Activated T-helper 1 cell treated with anti-CD3 and anti-CD28 coated beads, Interleukin-2, amount 50 U/mL, for 16 hours (primary cell): ENCODE measurements at places on chromosomes 7 and 10.

GRCh38 chr7:37234928-37235327 lies 213.7 kb downstream of the ELMO1 start:
- no peak for DNase-seq

DNA sequence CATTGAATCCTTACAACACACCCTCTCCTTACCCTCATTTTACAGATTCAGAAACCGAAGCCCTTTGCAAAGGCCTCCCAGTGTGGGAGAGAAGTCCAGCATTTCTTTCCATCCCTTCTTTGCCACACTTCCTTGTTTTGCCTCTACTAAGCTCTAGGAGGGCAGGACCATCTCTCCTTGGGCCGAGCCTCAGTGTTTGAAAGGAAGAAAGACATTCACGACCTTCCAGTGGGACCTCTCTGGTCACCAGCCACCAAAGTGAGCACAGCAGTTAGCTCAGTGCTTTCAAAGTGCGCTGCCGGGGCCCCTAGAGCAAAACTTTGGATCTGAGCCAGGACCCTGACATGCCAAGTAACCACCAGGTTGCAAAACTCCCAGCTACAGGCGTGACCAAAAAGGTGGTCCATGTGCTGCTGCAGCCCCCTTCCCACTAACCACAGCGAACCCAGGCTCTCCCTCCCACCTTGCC lies 12.4 kb downstream of the CTBP2 start:
- DNase-seq, result no peak

DNA sequence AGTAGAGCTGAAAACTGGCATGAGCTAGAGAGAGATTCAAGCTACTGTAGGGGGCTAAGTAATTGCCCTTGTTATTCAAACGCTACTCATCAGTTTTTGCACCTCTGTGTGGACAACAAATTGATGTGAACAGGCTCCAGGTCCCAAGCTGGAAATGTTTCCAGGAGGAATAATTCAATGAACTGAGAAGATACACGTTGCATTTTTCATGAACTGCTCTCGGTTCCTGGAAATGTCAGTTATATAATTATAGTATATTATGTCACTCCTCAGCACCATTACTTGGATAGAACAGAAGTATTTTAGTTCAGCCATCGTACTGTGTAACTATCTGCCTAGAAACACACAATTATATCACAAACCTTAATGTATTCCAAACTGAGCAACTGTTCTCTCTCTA lies 65.9 kb upstream of the A1CF start:
- no peak for DNase-seq

DNA sequence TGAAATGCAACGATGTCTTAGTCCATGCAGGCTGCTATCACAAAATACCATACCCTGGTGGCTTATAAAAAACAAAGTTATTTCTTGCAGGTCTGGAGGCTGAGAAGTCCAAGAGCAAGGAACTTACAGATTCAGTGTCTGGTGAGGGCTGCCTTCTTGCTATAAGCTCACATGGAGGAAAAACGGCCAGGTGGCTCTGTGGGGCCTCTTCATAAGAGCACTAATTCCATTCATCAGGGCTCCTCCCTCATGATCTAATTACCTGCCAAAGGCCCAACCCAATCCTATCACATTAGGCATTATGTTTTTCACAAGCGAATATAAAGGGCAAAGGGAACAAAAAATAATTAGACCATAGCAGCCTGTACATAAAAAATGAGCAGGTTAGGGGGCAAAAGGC lies 35.4 kb downstream of the PAPSS2 start:
- DNase-seq, result no peak

- no peak for DNase-seq
Observed at GRCh38 chr10:61140765-61141392, 196.9 kb upstream of the RHOBTB1 start.

DNA sequence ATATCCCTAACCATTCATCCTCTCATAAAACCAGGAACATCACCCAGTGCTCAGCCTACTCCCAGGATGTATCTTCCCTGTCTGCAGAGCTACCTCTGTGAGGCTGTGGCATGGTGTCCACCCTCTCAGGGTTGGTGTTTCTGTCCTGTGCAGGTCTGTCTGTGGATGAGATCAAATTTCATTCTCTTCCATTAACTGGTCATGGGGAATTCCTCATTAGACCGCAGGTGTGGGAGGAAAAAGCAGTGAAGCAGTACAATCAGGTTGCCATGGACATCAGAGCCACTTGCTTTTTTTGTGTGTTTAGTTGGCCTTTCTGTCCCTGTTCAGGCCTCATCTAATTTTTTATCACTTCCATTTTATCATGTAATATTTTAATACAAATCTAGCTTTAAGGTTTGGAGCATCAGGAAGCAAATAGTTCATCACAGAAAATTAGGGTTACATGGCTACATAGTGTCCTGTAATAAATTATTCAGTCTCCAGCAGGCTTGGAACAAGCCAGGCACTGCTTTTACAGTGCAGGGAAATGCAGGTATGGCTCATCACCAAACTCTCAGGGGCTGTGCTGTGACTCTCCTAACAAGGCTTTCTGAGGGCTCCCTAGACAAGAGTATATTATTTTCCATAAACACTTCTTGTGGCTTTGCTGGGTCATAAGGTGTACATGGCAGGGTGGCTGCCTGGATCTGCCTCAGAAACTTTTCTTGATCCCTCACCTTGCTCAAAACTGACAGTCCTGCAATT lies 594.9 kb upstream of the IGFBP3 start:
- no peak for DNase-seq

GRCh38 chr7:91656541-91657482 lies 223.7 kb downstream of the MTERF1 start:
- DNase-seq, result no peak

DNA sequence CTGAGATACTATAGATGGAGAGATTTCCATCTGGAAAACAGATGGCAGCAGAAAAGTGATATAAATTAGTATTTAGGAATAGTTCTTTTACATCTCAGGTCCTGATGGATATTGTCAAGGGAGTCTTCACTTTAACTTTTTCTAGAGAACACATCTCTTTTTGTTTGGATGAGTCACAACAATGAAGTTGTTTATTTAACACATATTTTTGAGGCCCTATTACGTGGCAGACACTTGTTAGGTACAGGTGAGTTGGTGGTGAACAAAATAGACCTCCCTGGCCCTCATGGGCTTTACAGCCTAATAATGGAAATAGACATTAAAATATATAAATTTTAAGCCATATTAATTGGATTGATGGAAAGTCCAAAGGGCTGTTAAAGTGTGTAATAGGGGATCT lies 168.3 kb downstream of the VTI1A start:
- DNase-seq, result no peak

DNA sequence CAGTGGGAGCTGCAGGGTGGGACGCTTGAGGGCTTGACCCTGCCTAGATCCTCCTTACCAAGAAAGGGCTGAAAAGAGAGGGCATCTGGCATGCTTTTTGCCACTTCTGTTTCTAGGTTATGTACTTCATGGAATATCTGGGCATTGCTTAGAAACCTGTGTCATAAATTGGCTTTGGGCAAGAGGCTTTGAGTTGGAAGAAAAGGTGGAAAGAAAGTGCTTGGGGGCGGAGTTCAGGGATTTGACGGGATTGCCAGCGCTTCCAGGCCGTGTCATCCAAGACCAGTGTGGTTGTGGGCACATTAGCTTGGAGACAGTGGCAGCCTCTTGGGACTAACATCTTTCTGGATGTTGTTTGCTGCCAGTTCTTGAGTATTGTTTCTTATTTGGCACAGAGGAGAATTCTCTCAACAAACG lies 825 bp downstream of the ZNF862 start:
- DNase-seq, result no peak

DNA sequence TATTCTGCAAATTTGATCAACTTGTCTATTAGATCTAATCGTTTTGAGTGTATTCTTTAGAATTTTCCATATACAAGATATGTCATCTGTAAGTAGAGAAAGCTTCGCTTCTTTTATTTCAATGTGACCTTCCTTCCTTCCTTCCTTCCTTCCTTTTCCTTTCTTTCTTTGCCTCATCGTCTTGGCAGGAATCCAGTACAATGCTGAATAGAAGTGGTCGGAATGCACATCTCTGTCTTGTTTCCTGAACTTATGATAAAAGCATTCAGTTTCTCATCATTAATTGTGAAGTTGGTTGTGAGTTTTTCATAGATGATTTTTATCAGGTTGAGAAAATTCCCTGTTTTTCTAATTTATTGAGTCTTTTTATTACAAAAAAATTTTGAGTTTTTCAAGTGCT lies 300.7 kb upstream of the ZNF32 start:
- no peak for DNase-seq

GRCh38 chr10:83764666-83765065 lies 374.6 kb upstream of the GHITM start:
- no peak for DNase-seq

DNA sequence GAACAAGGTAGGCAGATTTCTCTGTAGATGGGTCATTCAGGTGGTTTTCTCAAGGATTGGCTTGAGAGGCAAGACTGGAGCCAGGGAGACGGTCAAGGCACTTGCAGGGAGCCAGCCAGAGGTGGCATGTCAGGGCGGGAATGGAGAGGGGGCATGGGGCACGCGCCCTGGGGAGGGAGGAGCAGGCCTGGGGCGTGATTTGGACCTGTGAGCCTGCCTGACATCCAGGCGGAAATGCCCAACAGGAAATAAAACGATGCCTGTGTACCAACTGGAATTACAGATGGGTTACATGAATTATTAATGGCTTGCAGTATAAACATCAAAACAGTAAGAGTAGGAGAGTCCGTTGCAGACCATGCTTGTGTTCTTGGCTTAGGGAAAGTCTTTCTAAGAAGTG lies 8.6 kb upstream of the SUN1 start:
- no peak for DNase-seq

GRCh38 chr7:28407651-28408050 lies 4.7 kb upstream of the CREB5 start:
- DNase-seq, result no peak

DNA sequence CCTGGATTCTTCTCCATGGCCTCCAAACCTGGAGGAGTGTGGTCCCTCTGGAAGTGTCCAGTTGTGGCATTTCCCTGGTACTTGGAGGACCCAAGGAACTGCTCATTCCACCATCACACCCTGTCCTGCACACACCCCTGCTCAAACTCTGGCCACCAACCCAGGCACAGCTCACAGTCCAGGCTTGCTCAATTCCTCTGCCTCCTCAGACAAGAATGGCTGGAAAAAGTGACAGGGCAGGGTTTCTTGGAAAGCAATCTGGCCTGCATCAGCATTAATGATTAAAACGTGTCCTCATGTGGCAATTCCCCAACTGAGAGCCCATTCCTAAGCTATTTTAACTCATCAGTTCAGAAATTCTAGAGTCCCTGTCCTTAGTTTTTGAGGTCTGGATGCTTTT lies 17.2 kb upstream of the TPST1 start:
- DNase-seq, result no peak

DNA sequence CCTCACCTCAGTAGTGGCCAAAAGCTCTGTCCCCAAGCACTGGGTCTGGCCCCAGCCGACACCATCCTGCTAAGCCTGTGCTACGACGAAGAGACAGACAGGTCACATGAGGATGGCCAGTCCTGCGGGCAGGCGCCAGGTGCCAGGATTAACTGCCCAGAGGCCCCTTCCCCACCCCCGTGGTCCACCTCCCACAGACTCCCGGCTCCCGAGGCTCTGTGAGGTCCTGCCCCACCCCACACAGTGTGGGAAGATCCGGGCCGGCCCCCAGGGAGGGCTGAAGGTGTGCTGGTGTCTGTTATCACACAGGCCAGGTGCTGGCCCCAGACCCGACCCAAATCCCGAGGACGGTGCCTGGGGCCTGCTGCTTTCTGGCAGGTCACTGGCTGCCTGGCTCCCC lies 27.2 kb downstream of the CYP2W1 start:
- DNase-seq, result no peak

DNA sequence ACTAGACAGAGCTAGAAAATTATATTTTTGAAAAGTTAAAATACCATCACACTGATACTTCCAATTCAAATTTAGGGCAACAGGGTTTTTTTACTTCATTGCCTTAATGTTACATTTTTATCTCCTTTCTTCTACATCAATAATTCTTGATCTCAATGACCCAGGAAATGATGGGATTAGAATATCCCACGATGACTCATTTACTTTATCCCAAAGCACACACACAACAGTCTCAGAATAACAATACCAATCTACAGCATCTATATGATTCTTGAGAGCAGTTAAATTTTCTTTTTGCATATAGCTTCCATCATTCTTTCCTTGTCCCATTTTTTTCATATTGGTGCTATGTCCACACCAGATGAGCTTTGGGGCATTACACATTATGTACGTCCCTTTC lies 98.4 kb upstream of the EEPD1 start:
- DNase-seq, result no peak

GRCh38 chr10:119207713-119208552 lies 562 bp downstream of the GRK5 start:
- DNase-seq, result peak; percentile 11
